ENCODE measurements at places on chromosomes 13 and 19.

GRCh38 chr19:9324584-9324962 is 594 bp downstream of the ZNF559 start:
- no peak for DNase-seq

- DNase-seq, result no peak
Observed at GRCh38 chr13:45337803-45338202, 3.2 kb downstream of the TPT1 start.

DNA sequence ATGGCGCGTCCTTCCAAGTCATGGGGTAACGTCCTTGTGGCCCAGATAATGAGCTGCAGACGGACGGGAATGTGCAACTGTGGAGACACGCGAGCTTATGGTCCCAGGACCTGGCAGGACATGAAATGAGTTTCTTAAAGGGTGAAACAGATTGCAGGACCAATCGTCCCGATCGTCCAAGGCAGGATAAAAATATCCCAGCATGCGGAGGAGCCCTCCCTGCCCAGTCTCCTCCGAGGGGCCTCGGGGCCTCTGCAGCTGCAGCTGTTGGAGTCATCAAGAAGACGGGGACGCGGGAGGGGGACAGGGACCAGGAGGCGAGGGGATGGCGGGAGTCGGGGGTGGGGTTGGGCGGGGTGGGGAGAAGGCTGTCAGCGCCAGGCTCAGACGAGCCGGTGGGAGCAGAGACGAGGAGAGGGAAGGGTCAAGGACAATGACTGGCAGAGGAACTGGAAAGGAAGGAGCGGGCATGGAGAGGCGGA is 14.4 kb upstream of the GARIN5A start:
- no peak for DNase-seq

DNA sequence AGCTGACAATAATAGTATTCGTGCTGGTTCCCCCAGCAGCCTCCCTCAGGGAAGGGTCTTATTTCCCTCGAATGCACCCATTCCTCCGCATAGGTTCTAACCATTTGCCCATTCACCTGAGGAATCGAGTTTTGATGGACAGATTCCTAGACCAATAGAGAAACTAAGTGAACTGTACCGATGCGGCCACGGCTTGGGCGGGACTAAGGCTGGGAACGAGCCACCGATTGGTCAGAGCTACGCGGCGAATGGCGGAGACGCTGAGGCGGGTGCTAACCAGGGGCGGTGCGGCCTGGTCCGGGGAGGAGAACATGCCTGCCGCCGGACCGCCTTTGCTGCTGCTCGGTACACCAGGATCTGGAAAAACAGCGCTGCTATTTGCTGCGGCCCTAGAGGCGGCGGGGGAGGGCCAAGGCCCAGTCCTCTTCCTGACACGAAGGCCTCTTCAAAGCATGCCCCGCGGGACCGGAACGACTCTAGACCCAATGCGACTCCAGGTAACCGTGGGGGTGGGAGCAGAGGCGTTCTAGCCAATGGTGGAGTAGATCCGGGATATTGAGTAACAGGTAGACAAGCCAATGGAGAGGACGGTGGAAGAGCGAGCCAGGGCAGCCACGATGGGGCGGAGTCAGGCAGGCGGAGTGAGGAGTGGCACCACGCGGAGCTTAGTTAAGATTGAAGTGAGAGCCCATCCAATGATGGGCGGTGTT is at the start of gene SWSAP1:
Gene SWSAP1, plus strand, starts transcription at position 234 of the 710 bp plus-strand sequence. Its CDS starts 15 bp downstream, at position 249.
- peak; percentile 98 for DNase-seq

DNA sequence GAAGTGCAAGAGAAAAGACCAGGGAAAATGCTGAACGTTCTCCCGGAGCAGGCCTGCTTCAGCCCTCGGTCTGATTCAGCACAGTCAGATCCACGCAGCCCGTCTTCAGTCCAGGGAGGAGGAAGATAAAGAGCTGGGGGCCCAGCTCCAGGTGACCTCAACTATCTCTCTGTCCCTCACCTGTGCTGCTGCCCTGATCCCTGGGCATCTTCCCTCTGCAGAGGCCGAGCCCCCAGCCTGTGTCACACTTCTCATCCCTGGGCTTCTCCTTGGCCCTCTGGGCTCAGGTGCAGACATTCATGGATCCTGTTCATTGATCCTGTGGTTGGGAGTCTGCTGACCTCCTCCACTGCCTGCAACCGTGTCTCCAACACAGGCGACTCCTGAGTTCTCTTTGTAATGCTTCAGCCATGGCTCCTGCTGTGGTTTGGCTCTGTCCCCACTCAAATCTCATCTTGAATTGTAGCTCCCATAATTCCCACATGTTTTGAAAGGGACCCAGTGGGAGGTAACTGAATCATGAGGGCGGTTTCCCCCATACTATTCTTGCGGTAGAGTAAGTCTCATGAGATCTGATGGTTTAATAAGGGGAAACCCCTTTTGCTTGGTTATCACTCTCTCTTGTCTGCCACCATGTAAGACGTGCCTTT is 27.9 kb downstream of the COL4A2 start:
- DNase-seq, result no peak

GRCh38 chr13:65860306-65860705 is 1369.8 kb downstream of the PCDH9 start:
- DNase-seq, result no peak

- no peak for DNase-seq
Observed at GRCh38 chr19:39310558-39311311, 9.9 kb downstream of the LRFN1 start.

DNA sequence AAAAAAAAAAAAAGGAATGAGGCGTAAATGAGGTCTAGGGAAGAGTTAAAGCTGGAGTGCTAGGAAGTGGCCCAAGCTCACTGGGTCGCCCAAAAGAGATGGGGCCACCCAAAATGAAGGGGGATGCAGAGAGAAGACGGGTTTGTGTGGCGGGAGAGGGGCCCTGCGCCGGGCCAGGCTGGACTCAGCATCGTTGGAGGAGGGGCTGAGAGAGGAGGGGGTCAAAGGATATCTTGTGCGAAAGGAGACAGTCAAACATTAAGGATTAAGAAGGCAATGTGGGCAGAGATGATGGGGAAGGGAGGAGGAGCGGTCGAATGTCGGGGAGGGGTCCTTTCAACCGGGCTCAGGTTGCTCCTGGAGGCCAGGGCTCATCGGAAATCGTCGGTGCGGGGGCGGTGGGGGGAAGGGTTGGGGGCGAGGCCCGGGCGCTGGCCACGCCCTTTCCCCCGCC is 825 bp upstream of the CARM1 start:
- DNase-seq, result no peak

DNA sequence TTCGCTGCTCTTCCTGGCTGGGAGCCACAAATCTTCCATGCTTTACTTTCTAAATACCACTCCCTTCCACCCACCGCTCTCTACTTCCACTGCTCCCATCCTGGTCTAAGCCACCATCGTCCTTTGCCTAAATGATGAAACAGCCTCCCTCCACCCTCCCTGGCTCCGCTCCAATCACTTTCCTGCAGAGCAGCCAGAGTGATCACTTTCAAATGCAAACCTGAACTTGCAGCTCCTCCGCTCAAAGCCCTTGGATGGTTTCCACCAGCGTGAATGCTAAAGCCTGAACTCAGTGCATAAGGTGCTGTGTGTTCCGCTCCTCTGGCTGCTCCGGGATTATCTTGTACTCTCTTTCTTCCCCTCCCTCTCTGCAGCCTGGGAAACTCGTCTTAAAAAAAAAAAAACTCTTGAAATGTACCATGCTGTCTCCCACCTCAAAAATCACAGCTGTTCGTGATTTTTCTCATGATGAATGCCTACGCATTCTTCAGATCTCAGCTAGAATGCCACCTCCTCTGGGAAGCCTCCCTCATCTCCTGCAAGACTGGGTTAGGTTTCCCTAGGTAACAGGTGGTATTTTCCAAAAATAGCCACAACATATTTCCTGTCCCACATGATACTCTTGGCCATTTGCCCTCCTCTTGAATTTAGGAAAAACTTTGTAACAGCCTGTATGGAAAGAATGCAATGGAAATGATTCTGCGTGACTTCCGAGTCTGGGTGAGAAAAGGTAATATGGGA is 3.7 kb upstream of the SIN3B start:
- no peak for DNase-seq

DNA sequence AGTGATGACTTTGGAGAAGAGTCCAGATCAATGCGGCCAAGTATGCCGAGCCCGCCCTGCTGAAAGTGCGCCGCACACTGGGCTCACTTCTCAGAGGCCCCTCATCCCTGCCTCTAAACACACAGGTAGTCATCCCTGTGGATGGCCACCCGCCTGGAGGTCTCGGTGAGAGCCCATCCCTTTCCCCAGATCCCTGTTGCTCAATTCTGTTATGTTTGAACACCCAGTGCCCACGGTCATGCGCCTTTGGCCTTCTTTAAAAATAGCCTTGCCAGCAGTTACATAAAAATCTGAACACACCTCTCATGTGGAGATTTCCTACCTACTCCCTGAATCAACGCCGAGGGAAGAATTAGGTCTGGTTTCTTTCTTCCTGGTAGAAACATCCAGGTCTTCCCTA is 11.9 kb downstream of the ELAVL1 start:
- DNase-seq, result no peak

GRCh38 chr13:71876648-71877255 is 9.7 kb upstream of the DACH1 start:
- DNase-seq, result no peak

- DNase-seq, result peak; percentile 50
Observed at GRCh38 chr13:48403151-48403631, 9.7 kb downstream of the LPAR6 start.

- no peak for DNase-seq
Observed at GRCh38 chr13:30868799-30869470, 37.1 kb upstream of the MEDAG start.

- no peak for DNase-seq
Observed at GRCh38 chr13:97528518-97528917, 94.5 kb downstream of the RAP2A start.

DNA sequence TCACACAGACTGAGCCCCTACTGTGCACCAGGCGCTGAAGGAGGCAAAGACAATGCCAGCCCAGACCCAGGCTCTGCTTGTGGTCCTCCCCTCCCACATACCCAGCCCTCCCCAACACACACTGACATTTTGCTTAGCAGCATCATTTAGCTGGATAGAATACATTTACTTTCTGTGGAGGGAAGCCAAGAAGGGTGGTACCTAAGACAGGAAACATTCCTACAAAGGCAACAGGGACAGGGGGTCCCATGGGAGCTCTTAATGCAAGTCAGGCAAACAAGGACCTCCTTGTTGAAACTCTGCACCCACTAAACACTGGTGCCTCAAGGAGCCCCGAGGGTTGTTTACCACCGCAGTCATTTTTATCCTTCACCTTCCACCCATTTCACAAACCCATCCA is 77.0 kb upstream of the ZNF507 start:
- no peak for DNase-seq

DNA sequence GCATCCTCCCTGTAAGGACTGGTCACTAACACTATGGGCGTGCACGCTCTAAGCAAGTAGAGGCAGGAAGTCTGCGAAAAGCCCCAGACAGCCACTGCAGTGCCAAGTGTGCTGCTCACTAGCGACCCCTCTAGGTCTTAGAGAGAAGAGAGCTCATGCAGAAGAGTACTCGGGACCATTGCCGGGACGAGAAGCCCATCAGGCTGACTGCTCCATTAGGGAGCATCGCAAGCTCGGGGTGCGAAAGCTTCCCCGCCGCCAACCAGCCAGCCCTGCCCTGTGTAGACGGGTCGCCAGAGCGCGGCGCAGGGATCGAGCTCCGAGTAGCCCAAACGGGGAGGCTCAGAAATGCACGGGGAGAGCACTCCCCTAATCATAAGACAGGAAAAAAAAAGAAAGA is 16.6 kb downstream of the POU4F1 start:
- no peak for DNase-seq

DNA sequence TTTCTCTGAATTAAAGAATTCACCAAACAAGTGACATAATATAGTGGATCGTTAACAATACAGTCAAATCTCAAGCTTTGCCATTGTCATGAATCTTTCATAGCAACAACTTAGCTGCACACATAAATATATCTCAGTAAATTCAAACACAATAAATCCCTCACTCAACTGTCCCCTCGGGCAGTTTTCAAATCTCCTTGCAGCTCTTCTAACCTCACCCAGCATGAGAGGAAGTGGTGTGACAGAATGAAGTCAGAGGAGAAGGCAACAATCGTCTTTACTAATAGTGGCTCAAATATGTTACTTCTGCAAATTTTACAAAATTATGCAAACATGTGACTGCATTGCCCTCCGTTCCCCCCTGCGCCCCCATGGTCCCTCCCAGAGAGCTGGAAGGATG is 148.2 kb downstream of the RAP2A start:
- no peak for DNase-seq

DNA sequence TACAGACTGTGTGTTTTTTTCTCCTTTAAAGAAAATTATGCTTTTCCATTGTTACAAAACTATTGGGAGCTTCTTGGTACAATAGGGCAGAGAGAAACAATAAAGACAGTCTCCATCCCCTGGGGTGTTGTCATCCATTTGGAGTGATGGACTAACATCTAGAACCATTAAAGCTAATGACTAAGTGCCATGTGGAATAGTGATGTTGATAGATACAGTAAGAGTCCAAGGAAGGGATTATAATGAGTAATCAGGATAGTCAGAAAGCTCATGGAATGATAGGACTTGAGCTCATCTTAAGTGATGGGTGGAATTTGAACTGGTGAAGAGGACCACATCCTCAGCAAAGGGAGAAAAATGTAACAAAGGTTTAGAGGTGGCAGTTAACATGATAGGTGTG is 24.1 kb upstream of the FRY start:
- DNase-seq, result no peak

DNA sequence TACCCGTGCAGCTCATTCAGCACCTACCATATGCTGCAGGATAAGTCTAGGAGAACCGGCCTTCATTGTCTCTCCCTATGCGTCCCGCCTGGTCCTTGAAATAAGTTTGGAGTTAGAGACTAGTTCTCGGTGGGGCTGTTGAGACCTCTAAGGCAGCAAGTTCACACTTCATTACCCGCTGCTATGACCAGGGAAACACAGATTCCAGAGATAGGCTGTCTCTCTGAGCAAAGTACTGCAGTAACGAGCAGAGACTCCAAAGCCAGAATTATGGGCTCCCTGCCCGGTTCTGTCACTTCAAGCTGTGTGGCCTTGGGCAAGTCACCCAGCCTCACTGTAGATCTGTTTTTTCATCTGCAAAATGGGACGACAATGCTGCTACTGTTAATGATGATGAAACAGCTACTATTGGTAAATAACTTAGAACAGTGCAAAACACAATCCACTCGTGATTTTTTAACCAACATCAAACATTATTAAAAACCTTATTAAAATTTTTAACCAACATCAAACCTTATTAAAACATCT is 184.1 kb downstream of the USP12 start:
- DNase-seq, result no peak

- peak; percentile 59 for DNase-seq
Observed at GRCh38 chr19:10219678-10220077, 11.5 kb downstream of the S1PR2 start.

DNA sequence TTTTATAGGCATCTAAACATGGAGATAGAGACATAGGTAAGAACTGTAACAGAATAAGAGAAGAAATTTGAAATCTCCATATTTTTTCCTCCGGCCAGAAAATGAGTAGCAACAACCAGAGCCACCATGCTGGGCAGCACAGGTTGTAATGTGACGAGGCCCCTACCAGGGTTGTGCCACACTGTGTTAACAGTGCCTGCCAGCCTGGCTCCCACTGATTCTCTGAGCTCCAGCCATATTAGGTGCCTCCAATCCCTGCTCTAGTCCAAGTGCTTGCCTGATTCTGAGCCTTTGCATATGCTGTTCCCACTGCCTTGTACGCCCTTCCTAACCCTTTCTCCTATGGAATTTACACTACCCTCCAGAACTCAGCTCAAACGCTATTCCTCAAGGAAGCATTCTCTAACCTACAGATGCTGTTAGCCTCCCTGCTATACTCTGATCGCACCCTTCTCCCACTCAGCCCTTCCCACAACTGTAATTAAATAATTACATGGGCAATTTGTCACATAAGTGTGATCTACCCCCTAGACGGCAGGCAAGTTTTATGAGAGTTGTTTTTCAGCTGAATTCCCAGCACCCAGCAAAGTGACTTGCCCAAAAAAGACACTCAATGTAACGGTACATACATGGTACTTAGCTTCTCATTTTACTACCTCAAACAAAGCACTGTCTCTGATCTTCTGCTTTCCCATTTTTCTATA is 37.6 kb upstream of the STARD13 start:
- no peak for DNase-seq
